Panc1 (cell line): ENCODE measurements at places on chromosomes 6 and 20.

- DNase-seq, result no peak
Observed at GRCh38 chr20:10167040-10167439, 51.6 kb upstream of the SNAP25 start.

- DNase-seq, result no peak
Observed at GRCh38 chr6:142507065-142507464, 205.3 kb downstream of the ADGRG6 start.

- no peak for DNase-seq
Observed at GRCh38 chr20:37627060-37627766, 66.6 kb upstream of the CTNNBL1 start.

- DNase-seq, result no peak
Observed at GRCh38 chr20:42747765-42748411, 441.8 kb downstream of the PTPRT start.

DNA sequence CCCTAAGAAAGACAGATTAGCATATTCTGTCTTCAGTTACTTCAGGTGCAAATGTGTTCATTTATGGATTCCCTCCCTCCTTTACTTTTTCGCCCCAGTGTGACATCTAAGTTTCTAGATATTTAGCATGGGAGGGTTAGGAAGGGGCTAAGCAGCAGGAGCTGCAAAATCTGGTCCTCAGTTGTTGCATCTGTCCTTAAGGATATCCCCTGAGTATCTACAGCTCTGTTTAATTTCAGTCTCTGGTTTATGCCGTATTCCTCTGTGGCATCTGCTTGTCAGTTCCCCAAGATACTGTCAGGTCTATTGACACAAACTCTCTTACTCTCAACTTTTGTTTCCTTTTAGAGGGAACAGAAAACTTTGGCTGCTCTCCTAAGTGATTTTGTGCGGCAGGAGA, 754.6 kb upstream of the MAP3K7 start:
- DNase-seq, result no peak

DNA sequence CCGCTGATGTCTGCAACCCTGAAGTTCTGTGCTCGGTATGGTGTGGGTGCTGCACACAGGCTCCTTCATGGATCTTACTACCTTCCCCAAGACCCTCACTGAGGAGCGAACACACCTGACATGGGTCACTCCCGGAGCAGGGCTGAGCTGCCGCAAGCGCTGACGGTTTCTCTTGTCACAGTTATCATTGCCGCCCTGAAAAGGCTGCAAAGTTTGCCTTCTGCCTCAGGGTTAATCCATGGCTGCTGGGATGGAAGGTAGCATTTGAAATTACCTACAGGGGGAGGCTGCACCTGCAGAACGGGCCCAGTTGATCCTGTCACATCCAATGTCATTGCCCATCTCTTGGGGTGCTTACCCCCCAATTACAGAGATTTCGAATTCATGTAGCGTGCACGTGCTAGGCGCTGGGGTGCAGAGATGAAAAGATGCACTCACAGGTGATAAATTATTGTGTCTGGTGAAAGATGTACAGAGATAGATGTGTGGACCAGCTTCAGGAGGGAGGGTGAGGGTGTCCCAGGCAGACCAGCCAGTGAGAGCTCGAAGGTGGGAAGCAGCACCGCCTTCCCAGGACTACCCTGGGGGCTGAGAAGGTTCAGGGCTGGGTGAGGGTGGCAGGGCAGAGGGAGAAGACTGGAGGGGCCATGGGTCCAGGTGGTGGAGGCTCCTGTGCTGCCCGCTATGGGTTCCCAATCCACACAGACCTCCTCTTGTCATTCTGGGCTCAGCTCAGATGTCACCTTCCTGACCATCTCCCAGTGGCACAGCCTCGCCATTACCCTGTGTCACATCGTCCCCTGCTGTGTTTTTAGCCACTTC, 120.1 kb downstream of the SYCP2 start:
- no peak for DNase-seq

DNA sequence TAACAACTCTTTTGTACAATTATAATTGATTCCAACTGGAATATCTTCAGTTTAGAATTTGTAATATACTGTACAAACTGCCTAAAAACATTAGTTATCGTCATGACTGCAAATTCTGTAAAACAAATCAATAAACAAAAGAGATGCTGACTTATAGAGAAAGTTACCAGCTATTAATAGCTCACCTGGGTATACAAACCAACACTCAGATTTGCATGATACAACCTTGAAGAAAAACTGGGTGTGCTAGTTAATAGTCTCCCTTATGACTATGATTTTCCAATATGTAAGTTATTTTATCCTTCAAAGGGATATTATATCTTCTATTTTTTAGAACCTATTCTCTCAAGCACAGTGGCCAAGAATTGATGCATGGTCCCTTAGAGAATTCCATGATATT, 698.5 kb downstream of the FRK start:
- no peak for DNase-seq

DNA sequence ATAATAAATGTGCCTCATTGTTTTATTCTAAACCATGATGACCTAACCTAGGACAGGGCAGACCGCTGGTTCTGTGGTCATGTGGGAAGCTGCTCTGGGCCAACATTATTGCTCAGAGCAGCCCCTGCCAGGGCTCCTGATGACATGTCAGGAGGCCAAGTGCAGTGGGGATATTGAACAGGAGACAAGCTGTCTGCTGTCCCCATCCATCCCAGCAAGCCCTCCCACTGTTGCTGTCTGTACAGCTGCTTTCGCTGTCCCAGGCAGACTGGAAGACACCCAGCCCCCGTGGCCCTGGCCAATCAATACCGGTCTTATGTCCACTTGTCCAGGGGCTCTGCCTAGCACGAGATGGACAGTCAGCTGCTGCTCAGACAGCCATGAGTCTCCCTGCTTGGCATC, 43.2 kb upstream of the FNDC1 start:
- no peak for DNase-seq

DNA sequence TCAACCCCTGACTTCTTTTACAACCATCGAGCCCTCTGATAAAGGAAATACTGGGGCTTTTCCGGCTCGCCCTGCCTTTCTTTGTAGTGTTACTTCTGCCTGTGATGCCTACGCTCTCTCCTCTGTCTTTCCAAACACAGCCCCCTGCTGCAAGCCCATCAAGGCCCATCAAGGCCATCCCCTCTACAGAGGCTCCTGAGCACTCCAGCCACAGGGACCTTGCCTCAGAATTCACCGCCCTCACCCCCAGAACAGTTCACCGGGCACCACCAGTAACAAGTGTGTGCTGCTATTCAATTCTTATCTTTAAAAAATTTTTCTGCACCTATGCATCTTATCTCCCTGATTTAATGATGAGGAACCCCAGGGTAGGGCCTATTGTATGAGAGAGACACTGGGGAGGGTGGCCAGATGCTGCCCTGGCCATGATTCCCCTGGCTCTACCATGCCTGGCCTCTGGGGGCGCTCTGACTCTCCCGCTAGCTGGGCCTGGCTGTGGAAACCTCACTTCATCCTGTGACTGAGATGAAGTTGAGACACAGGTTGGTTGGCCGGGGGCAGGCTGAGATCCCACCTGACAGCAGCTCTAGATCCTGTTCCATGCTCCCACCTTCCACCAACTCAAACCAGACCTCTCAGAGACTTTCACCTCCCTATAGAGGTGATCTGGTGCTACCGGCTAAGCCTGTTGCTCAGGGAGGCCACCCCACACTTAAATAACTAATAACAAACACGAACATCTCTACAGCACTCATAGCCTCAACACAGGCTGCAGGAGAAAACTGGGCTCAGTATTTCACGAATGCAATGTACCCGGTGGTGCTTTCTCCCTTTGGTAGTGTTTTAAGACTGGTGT, 19.2 kb upstream of the GLP1R start:
- peak; percentile 25 for DNase-seq
